ENCODE measurements at places on chromosomes 13 and 19. TPM values are rescaled to one million over a fixed set of nuclear protein-coding genes. Genes with fewer than 3 reads are reported as not detected.

- H3K4me3 ChIP-seq = no peak overlapping the region
- H3K27me3 ChIP-seq = no peaks in the 10 kb centered on the region
- DNase-seq = no peak
These were observed 261.8 kb downstream of the ABCC4 start for GRCh38 chr13:95039415-95039814.

DNA sequence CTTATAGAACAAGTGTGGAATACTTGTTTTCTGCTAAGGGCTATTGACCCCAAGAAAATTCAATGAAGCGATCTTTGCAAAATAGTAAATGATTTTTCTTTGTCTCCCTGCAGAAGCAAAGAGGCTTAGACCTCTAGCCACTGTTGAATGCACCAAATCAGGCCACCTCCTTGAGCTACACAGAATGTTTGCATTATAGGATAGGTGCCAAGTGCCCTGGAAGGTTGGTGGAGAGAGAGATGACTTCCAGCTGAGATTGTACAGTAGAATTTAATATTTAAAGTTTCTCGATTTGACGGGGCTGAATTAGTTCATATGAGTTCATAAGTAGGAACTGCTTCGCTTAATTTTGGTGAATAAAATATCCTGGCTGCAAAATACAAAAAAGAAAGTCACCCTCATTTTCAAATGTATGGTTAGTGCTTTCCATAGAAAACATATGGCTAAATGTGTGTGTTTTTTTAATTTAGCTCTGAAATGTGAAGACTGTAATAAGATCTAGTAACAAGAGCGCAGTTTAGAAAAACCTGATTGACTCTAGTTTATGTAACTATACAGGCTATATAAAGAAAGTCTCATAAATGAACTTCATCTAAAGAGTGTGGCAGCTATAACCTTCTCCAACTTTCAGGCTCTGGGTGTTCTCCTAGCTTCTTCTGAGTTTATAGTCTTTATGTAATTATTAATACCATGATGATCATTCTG, 41.6 kb downstream of the LRCH1 start:
- H3K4me3 ChIP-seq = no peak overlapping the region
- H3K36me3 ChIP-seq = peaks cover 7% of the 10 kb centered on the region
- no peaks in the 10 kb centered on the region for H3K27me3 ChIP-seq

DNA sequence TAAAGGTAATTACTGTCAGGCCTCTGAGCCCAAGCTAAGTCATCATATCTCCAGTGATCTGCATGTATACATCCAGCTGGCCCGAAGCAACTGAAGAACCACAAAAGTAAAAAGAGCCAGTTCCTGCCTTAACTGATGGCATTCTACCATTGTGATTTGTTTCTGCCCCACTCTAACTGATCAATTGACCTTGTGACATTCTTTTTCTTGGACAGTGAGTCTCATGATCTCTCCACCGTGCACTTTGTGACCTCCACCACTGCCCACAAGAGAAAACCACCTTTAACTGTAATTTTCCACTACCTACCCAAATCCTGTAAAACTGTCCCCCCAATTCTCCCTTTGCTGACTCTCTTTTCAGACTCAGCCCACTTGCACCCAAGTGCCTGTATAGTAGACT, 17.2 kb upstream of the CXCL17 start:
- no peak overlapping the region for H3K27ac ChIP-seq
- no peaks in the 10 kb centered on the region for H3K36me3 ChIP-seq
- H3K4me3 ChIP-seq = no peak overlapping the region
- no peaks in the 10 kb centered on the region for H3K27me3 ChIP-seq

- no peaks in the 10 kb centered on the region for H3K27me3 ChIP-seq
- DNase-seq = no peak
- H3K4me3 ChIP-seq = no peak overlapping the region
- no peaks in the 10 kb centered on the region for H3K4me1 ChIP-seq
- H3K36me3 ChIP-seq = no peaks in the 10 kb centered on the region
These were observed 45.7 kb upstream of the CCNE1 start for GRCh38 chr19:29766100-29766499.

The RFX2 gene
- 8.9 TPM for total RNA-seq
